NCI-H524 treated with DMSO at 0.1 percent for 48 hours (cell line): ENCODE measurements at places on chromosomes 6 and 20.

GRCh38 chr6:103273048-103273447, 1586.7 kb downstream of the HACE1 start:
- DNase-seq = peak; percentile 57

- no peak for DNase-seq
Observed at GRCh38 chr6:40894962-40895799, 143.8 kb downstream of the UNC5CL start.

DNA sequence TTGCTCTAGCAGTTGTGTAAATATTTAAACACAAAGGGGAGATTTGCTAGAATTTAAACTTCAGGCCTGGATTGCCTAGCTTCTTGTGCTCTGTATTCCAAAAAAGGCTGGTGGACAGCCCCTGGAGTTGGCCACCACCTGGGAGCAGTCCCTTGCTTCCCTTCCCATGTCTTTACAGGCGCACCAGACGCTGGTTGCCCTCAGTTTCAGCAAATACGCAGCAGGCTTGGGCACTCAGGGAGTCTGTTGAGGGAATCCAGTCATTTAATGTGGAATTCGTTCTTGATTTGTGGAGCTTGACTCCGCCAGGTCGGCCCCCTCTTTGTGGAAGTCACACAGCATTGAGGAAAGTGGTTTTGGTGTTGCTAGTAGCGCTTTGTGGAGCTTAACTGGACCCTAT, 156.8 kb downstream of the DTNBP1 start:
- no peak for DNase-seq

- DNase-seq = no peak
Observed at GRCh38 chr20:2149507-2149906, 47.9 kb downstream of the STK35 start.

DNA sequence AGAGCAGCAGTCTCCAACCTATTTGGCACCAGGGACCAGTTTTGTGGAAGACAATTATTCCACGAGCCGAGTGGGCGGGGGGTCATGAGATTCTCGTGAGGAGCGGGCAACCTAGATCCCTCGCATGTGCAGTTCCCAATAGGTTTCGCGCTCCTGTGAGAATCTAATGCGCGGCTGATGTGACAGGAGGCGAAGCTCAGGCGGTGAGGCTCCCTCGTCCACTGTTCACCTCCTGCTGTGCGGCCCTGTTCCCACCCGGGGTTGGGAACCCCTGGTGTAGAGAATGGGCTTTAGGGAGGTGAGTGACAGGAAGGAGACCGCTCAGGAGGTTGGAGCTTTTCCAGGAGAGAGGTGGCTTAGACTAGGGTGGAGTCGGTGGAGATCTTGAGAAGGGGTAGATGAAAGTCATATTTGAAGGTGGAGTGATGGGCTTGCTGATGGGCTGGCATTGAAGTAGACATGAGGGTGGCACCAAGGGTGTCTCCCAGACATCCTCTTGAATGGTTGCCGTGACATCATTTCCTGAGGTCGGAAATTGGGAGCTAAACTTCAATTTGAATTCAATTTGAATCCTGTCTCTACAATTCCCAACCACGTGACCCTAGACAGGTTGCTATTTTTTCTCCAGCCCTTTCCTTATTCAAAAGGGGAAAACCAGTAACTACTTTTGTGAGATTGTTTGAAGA, 1.5 kb upstream of the RAD21L1 start:
- no peak for DNase-seq

DNA sequence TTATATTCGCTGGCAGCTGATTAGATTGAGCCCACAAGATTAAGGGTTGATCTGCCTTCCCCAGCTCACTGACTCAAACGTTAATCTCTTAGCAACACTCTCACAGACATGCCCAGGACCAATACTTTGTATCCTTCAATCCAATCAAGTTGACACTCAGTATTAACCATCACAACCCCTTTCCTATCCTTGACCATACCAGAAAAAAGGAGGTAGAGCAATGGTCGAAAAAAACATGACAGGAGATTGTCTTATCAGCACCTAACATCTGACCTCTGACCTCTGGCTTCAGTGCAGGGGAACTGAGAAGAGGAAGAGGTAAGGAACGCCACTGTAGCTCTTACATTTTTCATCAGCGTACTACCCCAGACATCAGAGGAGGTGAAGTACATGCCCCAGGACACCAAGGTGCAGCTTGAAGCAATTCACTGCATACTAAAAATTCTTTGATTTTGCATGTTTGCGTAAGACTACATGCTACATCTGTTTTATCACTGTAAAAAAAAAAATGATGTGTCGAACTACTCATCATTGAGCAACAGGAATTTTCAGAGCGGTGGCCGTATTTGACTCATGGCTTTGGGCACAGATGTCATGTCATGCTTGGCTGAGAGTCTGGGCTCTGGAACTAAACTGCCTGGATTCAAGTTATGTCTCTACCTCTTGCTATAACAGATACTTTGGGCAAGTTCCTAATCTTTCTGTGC, 188.0 kb upstream of the TAB2 start:
- no peak for DNase-seq

GRCh38 chr20:39268981-39269461, 306.9 kb downstream of the DHX35 start:
- no peak for DNase-seq

GRCh38 chr6:45688180-45688579, 310.4 kb upstream of the SUPT3H start:
- DNase-seq = peak; percentile 23

DNA sequence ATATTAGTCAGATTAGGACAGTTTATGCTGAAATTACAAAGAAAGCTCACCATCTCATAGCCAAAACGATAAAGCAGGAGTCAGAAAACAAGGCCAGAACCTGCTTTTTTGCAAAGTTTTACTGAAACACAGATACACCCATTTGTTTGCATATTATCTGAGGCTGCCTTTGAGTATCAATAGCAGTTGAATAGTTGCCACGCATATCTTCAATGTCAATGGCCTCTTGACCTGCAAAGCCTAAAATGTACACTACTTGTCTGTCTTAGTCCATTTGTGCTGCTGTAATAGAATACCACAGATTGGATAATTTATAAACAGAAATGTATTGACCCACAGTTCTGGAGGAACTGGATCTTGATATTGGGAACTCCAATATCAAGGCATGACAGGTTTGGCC, 94.1 kb upstream of the NT5E start:
- no peak for DNase-seq

- no peak for DNase-seq
Observed at GRCh38 chr6:3939964-3940363, 90.8 kb downstream of the FAM50B start.

- no peak for DNase-seq
Observed at GRCh38 chr6:35474131-35474941, 6.1 kb downstream of the RPL10A start.

GRCh38 chr20:14925300-14925699, 587.9 kb upstream of the FLRT3 start:
- DNase-seq = no peak

DNA sequence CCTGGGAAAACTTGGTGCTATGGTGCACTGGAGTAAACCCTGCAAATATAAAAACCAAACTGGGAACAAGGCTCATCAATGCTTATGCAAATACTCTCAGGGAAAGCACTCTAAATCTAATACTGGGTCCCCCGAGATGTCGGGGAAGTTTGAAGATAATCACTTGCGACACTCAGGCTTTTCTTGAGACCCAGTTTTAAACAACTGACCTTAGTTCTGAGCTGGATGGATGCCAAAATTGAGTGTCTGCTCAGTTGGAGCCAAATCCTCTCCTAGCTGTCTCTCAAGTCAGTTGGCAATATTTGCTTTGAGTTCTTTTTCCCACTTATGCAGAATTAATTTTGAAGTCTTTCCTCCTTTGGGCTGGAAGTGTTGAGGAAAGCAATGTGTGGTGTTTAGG, 75.5 kb upstream of the CD2AP start:
- no peak for DNase-seq

DNA sequence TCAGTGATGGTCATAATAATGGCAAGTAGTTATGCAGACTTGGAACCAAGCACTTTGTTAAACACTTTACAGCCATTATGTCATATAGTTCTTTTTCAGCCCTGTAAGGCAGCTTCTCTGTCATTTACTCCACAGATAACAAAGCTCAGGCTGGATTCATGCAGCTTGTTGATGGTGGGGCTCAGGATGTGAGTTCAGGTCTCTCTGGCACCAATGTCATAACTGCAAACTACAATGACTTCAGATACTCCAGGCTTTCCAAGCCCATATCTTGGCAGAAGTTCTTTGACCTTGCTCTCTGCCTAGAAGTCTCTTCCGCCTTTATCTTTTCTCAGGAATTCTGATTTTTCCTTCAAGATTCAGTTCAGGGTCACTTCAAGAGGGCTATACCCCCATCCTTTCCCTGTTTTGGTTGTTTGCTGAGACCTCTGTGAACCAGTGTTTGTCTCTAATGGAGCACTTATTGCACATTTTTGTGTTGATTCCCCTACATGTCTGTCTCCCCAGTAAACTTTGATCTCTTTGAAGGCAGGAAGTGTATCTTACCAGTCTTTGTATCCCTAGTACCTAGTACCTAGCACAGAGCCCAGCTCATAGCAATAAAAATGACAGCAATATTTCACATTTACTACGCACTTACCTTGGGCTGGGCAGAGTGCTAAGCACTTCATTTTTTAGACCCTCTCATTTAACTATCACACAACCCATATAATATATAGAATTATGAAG, 19.7 kb upstream of the EFHC1 start:
- DNase-seq = no peak

DNA sequence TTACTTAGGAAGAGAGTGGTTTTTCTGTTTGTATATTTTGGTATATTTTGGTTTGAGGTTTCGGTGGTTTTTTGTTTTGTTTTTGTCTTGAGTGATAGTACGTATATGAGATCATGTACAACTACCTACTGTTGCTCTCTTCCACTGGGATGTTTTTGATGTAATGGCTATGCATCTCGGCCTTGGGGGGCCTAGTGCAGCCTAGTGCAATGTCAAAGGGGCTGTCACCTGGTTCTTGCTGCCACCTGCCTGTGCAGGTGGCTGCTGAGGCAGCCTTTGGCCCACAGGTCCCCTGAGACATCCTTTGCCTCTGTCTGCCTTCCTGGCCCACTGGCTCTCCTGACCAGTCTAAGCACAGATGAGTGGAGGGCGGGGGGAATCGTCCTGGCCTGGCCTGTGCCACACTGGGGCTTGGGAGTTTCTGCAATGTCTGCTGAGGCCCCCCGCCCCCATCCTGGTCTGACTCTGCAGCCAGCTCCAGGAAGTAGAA, 546.6 kb downstream of the CD83 start:
- no peak for DNase-seq

DNA sequence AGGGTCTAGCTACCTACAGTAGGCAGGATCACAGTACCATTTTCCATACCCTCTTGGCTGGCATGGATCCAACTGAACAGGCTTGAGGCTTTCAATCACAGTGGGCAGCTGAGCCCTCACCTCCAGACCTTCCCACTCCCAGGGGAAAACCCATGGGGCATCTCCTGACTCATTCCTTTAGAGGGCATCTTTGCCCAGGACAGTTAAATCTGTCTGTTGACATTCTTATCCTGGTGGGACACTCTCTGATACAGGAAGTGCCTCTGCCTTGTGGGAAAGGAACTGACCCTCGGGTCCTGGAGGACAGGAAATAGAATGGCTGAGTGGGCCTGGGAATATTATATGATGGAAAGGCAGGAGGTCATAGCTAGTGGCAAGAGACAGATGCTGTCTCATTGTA, 10.2 kb upstream of the EPB41L1 start:
- no peak for DNase-seq

DNA sequence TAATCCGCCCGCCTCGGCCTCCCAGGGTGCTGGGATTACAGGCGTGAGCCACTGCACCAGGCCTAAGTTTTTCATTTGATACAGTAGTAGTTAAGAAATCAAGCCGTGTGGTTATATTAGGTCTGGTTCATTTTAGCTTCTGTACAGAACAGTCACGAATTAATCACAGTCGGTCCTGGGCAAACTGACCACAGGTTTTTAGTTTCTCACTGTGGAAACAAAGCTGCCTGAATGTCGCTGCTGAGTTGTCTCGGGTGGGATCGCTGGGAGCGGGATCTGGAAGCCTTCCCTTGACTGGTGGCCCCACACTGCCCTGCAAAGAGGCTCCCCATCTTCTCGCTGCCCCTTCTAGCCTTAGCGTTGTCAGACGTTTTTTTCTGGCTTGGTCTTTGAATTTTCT, 18.6 kb downstream of the UCKL1 start:
- no peak for DNase-seq

DNA sequence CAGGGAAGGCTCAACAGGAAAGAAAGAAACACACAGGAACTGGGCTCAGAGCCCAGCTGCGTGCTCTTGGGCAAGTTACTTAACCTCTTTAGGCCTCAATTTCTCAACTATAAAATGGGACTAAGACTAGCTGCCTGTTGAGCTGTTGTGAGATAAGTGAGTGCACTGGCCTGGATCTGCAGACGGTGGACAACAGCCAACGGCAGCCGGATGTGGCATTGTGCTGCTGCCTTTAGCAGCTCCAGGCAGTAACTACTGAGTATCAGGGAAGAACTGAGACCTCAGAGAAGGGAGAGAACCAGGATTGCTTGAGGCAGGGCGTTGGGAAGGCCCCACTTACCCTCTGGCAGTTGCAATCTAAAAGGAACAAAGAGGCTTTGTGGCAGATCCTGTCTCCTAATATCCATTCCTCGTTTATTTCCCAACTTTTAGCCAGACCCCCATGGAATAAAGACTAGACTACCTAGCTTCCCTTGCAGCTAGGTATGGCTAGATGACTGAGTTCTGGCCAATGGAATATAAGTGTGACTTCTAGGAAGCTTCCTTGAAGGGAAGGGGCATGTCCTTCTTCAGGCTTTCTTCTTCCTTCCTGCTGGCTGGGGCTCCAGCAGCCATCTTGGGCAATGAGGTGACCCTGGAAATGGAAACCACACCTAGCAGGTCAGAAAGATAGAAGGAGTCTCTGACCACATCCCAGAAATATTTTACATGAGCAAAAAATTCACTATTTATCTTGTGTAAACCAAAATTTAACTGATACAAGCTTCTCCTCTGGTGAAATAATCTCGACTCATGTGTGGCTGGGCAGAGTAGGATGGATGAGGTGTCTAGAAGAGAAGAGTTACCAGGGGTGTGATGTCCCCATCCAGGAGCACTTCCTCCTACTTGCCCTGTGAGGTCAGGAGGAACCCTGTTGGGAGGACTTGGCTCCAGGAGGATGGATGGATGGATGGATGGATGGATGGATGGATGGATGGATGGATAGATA, 67.6 kb downstream of the MRPL14 start:
- DNase-seq = no peak

DNA sequence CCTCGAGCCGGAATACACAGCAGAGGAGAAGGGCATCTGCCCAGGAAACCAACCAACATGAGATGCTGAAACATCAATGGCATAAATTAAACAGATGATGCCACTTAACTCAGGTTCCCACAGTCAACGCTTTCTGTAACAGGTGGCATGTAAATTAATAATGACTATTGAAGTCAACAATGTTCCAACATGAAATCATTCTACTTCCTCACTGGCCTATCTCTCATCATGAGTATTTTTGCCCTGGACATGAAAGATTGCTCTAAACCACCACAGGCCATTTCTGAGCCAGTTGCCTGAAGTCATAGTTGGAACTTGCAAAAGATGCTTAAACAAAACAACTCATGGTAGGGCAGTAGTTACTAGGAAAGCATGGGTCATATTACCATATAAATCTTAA, 397.9 kb upstream of the JARID2 start:
- peak; percentile 69 for DNase-seq

GRCh38 chr6:167058261-167058660, 59.1 kb downstream of the CEP43 start:
- no peak for DNase-seq

- no peak for DNase-seq
Observed at GRCh38 chr20:62477669-62478455, 2.1 kb upstream of the GATA5 start.

- DNase-seq = no peak
Observed at GRCh38 chr6:54695815-54696214, 150.8 kb upstream of the FAM83B start.
